ENCODE measurements at places on chromosomes 2 and 18.
A peak's percentile ranks its signal among the peaks of the same experiment; 100 is the strongest.

DNA sequence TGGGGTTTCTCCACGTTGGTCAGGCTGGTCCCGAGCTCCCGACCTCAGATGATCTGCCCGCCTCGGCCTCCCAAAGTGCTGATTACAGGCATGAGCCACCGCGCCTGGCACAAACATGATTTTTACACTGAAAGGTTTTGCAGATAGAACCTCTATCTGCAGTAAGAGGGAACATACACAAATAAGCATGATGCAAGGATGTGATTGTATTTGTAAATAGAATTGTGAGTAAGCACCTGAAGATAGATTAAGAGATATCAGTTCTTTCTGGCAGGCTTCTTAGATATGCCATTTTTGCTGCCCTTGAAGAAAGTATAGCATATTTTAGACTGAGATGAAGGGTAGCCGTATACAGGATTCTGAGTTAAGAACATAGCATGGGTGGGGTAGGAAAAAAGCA, 3.6 kb downstream of the COMMD1 start:
- no peak for DNase-seq

DNA sequence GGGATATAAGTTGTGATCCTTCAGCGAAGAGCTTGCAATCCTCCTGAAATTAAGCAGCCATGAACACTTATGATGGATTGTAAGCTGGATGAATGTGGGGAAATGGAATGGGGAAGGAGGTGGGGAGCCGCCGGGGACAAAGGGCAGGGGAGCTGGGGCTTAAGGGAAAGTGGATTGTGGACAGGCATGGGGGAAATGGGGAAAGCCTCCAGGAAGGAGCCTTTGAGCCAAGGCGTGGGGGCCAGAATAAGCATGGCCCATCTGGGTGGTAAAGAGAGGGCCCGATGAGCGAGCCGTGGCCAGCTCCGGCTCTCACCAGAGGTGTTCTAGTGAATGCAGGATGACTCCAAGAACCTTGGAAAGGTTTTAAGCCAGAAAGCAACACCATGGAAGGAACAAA, 124.0 kb downstream of the SMAD7 start:
- no peak for DNase-seq

- no peak for DNase-seq
Observed at GRCh38 chr2:71669058-71669456, 215.7 kb downstream of the DYSF start.

DNA sequence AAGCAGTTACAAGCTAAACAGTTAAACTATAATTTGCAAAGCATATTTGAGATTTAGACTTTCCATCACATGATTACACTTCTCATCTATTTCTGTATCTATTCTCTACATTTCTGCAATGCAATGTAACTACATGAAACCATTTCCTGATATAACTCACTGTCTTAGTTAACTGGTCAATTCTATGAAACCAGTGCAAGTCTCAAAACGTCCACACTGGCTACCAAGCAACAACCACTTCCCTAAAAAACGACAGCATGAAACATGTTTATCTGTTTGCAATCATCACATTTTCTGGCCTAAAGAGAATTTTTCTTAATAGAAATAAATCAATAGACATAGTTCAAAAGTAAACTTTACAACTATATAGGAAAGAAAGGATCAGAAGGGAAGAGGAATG, 17.4 kb downstream of the FECH start:
- no peak for DNase-seq

DNA sequence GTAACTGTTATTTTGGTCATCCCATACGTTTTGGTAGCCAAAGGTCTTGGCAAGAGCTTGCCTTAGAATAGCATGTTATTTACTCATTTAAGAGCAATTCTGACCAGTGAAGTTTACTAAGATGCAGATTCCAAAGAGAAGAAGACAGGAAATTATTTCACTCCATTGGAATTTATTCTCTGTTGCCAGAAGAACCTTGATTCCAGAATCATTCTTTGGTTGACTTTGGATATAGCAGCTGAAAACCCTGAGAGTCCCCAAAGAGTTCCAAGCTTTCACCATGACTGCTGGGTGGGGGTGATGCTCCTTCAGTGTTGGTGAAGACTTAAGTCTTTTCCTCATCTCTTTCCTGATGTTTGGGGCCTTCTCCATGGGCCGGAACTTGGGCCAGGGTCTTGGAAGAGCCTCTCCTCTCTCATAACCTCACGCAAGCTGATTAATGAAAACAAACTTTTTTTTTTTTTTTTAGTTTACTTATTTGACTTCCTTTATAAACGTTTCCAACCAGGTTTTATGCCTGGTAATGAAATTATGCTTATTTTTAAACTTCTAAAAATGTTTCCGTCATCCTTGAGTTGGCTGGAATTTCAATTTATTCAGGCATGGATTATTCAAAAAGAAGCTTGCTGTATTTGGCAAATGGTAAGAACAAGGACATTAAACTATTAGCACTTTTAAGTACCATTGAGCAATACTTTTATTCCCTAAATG, 192.0 kb downstream of the MTX2 start:
- DNase-seq = no peak

- DNase-seq = no peak
Observed at GRCh38 chr18:75172299-75173124, 36.4 kb downstream of the PTGR3 start.

- DNase-seq = peak; percentile 72
Observed at GRCh38 chr2:197145471-197146056, 165.0 kb downstream of the ANKRD44 start.

- no peak for DNase-seq
Observed at GRCh38 chr2:127610561-127610960, 35.4 kb upstream of the GPR17 start.

GRCh38 chr2:72347081-72347480, 199.4 kb upstream of the CYP26B1 start:
- DNase-seq = no peak

DNA sequence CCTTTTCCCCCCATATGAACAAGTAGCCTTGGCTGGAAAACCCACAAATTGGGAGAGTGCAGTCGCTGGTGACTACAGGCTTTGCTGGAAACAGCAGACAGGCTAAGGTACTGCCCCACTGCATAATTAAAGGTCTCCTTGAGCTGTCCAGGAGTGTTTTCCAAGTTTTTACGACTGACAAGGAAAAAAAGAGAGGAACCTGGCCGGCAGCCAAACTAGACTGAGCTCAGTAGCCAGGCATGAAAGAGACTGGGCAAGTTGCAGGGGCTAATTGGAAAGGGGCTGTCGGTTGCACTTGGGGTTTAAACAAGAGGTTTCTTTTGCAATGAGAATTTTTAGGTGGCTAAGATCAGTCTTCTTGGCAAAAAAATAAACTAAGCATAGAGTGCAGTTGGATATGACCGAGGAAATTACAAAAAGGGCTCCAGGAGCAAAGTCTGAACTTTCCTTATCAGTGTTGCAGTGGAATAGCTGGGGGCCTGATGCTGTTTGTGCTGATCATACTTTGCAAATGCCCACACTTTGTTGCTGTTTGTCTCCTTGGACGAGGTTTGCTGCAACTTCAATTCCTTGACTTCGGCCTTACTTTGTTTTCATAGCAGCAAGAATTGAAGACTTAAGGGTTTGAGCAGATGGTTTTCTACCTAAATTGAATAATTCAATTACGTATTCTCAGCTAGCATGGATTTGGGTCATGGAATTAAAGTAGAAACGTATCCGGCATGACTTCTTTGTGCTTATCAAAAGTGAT, 2.1 kb downstream of the GULP1 start:
- peak; percentile 92 for DNase-seq

- no peak for DNase-seq
Observed at GRCh38 chr2:41896186-41896846, 151.5 kb upstream of the PKDCC start.

DNA sequence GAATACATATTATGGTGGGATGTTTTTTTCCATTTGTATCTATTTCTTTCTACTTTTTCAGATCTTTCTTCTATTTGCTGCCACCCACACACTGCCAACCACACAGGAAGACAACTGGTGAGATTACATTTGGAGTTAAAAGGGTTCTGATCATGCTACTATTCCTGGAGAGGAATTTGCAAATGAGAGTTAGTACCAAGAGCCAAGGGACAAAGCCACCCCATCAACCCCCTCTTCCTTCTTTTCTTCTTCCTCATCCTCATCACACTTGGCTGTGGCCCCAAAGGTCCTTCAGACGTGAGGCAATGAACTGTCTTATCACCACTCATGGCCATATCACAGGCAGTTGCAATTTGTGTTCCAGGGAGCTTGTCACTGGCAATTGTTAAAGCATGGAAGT, 215.6 kb upstream of the SLC14A2 start:
- DNase-seq = no peak

DNA sequence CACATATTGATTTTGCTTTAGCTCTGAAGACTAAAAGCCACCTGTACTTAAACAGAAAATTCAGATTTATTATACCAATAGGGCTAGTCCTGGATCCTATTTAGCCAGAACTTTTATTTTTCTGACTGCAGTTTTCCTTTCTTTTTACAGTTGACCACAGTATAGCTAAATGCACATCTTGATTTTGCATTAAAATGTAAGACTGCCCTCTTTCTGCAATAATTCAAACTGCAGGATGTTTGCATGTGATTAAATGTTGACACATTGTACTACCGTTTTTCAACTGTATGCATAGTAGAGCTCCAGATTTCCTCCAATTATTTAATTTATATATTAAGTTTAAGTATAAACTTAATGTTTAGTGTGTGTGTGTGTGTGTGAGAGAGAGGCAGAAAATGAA, 1262.9 kb downstream of the SUCLG1 start:
- peak; percentile 31 for DNase-seq

DNA sequence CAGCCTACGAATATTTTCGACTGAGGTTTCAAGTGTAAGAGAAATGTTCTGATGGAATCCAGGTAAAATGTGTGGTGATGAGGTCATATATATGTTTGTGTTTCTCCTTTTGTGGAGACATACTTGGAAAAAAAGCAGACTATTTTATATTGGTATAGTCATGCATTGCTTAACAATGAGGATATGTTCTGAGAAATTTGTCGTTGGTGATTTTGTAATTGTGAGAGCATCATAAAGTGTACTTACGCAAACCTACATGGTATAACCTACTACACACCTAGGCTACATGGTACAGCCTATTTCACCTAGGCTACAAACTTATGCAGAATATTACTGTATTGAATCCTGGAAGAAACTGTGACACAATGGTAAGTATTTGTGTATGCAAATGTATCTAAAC, 1849.9 kb upstream of the CELF4 start:
- no peak for DNase-seq

GRCh38 chr18:65942854-65943253, 192.0 kb downstream of the CDH7 start:
- DNase-seq = no peak

- no peak for DNase-seq
Observed at GRCh38 chr2:60000686-60001085, 552.8 kb downstream of the BCL11A start.

- no peak for DNase-seq
Observed at GRCh38 chr2:120783969-120784372, 48.3 kb downstream of the GLI2 start.

DNA sequence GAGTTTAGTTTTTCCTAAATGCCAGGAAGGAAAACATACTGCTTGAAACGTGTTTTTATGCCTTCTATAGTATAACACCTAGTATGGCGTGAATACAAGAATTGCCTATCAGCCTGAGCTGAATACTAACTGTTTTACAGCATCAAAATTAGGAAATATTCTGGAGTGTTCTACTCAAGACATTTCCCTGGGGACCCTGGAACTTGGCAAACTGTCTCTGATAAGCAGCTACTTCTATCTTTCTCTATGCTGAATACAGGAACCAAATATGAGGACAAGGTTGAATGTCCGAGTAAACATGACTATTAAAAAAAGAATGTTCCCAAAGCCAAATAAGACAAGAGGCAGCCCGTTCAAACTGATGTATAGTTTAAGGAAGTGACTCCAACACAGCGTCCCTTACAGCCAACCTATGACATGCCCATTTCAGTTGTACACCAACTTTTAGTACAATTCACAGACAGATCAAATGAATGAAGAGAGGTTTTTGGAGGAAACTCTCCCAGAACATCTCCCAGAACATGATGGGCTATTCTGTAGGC, 951.3 kb upstream of the ACVR2A start:
- DNase-seq = no peak

GRCh38 chr2:206452242-206452641, 8.9 kb downstream of the ADAM23 start:
- DNase-seq = no peak

GRCh38 chr18:37852464-37852863, 286.9 kb upstream of the CELF4 start:
- DNase-seq = no peak

DNA sequence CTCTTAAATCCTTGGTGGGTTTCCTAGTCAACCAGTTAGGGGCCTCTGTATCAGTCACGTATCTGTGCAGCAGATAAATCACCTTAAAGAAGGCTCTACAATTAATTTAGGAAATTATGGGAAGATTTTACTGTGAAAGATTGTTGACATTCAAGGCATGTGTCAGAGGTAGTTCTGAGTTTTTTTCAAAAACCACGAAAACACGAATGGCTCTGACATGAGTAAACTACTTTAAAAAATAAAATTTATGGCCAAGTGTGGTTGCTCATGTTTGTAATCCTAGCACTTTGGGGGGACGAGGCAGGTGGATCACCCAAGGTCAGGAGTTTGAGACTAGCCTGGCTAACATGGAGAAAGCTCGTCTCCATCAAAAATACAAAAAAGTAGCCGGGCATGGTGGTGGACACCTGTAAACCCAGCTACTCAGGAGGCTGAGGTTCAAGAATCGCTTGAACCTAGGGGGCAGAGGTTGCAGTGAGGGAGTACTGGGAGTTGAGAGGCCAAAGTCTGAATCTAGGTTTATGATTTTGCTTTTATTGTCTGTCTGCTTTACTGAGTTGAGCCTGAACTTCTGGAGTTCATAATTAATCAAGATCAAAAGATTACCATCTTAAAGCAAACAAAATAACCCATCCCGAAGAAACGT, 77.1 kb downstream of the SPRED2 start:
- no peak for DNase-seq

- no peak for DNase-seq
Observed at GRCh38 chr2:162382278-162382677, 38.3 kb downstream of the GCA start.

DNA sequence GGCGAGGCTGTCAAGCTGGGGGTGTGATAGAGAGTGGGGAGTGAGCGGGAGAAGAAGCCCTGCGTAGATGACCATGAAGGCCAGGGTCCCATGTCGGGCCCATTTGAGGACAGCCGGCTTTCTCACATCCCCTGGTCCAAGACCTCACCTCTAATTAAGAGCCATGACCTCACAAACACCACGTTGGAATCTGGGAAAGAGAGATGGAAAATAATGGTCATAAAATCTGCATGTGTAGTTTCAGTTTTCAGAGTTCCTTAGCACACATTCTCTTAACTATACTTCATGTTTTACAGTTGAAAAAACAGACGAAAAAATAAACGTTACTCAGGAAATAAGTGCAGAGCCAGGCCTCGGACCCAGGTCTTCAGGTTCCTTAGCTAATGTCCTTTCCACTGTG, 244.8 kb upstream of the SIX2 start:
- DNase-seq = no peak
